ENCODE measurements at places on chromosomes 16 and 17.

GRCh38 chr16:56384074-56384721 is 41.1 kb downstream of the AMFR start:
- DNase-seq: no peak
- H3K27ac ChIP-seq: no peak overlapping the region
- peaks cover 62% of the 10 kb centered on the region for H3K36me3 ChIP-seq
- H3K27me3 ChIP-seq: no peaks in the 10 kb centered on the region
- no peak overlapping the region for H3K4me3 ChIP-seq

- H3K4me3 ChIP-seq: no peak overlapping the region
- H3K27me3 ChIP-seq: no peaks in the 10 kb centered on the region
- no peak overlapping the region for H3K27ac ChIP-seq
Observed at GRCh38 chr16:89106533-89107202, 13.0 kb downstream of the ACSF3 start.

- DNase-seq: peak; percentile 21
- H3K4me1 ChIP-seq: peaks cover 2% of the 10 kb centered on the region
- H3K27me3 ChIP-seq: peaks cover 7% of the 10 kb centered on the region
- no peak overlapping the region for H3K27ac ChIP-seq
Observed at GRCh38 chr16:49592546-49593423, 219.2 kb downstream of the C16orf78 start.

- H3K4me1 ChIP-seq: peaks cover 39% of the 10 kb centered on the region
- H3K4me3 ChIP-seq: no peak overlapping the region
- DNase-seq: no peak
- peaks cover under 1% of the 10 kb centered on the region for H3K36me3 ChIP-seq
- H3K27me3 ChIP-seq: no peaks in the 10 kb centered on the region
Observed at GRCh38 chr17:47218896-47219430, 9.8 kb downstream of the MYL4 start.

GRCh38 chr17:80819422-80820164 is 172.0 kb upstream of the CHMP6 start:
- peak overlapping the region; percentile 78 for H3K27ac ChIP-seq
- H3K4me1 ChIP-seq: peaks cover 39% of the 10 kb centered on the region
- peaks cover 26% of the 10 kb centered on the region for H3K36me3 ChIP-seq
- H3K4me3 ChIP-seq: no peak overlapping the region

DNA sequence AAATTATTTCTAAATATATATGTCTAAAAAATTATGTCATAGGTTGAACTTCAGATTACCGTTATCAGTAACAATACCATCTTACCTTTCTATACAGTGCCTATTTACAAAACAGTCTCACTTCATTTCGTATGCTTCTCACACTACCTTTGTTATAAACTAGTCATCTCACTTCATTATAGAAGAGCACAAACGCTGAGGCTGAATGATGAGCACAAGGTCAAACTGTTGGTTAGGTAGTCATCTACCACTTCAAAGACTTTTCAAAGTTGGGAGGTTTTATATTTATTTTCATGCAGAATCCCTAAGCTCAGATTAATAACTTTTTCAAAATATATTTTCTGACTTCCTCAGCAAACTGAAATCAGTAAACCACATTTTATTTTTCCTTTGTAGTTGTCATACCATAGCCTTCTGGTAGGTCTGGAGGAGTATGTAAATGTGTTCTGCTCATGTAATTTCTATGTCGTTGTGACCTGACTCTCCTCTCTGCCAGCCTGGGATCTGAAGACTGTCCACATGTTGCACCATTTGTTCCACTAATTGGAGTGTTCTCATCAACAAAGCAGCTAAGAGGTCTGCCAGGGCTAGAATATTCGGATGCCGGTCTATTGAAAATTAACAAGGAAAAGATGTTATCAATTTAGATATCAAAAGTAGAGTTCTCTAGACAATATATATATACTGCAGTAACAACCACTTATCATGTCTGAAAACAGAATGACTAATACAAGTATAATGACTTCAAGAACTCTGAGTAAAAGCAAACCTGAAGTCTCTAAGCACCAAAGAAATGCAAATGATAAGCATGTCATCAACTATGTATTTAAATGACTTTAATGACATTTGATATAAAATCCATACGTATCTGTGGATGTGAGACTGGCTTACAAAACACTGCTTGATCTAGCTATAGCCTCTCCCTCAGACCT is 73.9 kb downstream of the CEP95 start:
- H3K27me3 ChIP-seq: no peaks in the 10 kb centered on the region
- H3K27ac ChIP-seq: peak overlapping the region; percentile 80
- H3K4me3 ChIP-seq: no peak overlapping the region
- H3K4me1 ChIP-seq: peaks cover 14% of the 10 kb centered on the region
- peaks cover 21% of the 10 kb centered on the region for H3K36me3 ChIP-seq

DNA sequence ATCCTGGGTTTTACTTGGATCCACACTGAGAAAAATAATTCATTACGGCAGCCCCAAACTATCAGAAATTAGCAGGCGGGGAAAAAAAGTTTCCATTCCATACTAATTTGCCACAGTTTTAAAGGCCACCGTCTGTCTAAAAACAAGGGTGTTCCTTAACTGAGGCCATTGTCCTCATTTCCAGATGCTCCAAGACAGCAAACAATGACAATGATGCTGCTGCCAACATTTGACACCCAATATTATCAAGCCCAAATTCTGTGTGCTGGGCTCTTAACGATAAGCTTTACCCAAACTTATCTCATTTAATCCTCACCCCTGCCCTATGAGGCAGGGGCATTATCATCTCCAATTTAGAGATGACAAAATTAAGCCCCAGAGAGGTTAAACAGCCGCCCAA is 26.3 kb downstream of the CUEDC1 start:
- H3K27ac ChIP-seq: no peak overlapping the region
- peaks cover 4% of the 10 kb centered on the region for H3K4me1 ChIP-seq
- H3K4me3 ChIP-seq: no peak overlapping the region
- no peak for DNase-seq

DNA sequence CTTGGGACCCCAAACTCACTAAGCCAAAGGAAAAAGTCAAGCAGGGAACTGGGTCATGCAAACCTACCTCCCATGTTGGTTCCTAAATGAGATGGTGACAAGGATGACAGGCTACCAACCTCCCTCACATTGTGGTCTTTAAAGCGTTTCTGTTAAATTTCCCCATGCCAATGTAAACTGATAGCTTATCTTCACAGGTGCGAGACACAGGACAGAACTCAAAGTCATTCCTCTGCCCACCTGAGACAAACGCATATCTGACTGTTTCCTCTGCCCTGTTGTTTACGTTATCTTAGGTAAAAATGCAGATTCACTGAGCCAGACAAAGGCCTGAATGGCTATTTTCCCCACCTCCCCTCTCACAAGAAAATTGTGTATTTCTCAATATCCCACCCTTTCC is 19.0 kb upstream of the CD300E start:
- H3K4me3 ChIP-seq: no peak overlapping the region
- H3K4me1 ChIP-seq: peaks cover 14% of the 10 kb centered on the region
- no peaks in the 10 kb centered on the region for H3K36me3 ChIP-seq
- H3K27me3 ChIP-seq: peaks cover 62% of the 10 kb centered on the region

DNA sequence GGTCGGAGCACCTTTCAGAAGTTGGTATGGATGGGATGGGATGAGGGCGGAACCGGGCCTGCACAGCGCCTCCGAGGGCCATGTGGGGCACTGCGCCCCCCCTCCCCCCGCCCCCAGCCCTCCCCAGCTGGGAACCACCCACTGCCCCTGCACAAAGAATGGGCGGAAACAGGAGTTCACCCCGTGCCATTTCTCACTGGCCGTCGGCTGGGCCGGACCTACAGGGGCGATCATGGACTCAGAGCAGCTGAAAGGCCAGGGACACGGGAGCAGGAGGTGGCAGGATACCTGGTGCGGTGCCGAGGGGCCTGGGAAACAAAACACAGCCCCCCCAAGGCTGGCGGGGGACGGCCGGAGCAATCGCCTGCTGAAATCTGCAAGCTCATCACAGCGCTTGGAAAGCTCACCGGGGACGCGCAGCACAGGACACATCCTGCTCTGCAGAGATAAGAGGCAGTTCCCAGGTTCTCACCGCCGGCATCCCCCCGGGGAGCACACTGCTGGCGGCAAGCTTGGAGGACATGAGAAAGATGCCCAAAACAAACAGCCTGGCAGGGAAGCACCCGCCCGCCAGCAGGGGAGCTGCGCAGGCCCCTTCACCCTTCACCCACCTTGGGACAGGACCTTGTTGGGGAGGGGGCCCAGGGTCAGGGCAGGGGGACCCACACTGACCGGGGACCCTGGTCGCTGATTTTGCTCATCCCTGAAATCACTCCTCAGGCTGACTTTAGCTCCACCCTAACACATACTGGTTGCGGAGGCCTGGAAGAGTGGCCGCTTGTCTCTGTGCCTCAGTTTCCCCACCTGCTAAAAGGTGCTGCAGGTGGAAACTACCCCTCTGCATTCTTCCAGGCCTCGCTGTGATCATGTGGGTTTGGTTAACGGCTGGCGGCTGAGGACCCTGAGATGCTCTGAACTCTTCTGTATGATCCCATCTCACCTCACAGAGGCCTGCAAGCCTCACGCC is 263.9 kb downstream of the C16orf95 start:
- DNase-seq: no peak
- H3K27me3 ChIP-seq: peaks cover 16% of the 10 kb centered on the region
- H3K4me3 ChIP-seq: no peak overlapping the region
- H3K4me1 ChIP-seq: no peaks in the 10 kb centered on the region

DNA sequence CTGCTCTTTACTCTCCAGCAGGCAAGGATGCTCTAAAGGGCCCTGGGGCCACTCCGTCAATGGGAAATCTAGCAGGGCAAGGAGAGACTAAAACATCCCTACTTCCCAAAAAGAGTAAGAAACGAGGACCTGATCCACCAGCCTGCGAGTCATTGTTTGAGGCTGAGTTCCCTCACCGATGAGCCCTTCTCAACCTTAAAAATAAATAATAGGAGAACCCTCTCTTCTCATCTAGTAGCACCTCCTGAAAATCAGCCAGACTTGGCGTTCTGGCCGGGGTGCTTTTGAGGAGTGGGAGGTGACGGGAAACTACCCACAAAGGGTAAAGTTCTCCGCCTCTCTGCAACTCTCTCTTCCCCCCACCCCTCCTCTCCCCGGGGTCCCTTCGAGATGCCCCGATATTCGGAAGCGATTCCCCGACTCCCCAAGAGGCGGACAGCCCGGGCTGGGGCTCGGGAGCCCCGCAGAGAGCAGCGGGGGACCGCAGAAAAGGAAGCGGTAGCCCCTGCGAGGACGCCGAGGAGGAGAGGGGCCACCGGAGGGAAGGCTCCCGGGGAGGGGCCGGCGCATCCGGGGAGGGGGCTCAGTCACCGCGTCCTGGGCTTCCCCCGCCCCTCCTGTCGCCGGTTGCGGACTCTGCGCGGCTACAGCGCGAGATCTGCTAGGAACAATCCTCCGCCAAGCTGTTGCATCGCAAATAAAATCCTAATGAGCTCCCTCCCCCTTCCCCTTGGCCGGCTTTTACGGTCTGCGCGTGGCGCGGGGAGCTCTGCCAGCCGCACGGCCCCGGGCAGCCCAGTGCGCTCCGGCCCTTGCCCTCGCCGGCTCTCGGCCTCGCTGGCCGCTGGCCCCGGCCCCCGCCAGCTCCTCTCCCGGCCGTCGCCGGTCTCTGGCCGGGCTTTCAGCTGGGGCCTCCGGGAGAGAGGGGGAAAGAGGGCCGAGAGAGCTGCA is 1.3 kb downstream of the HOXB9 start:
- H3K27me3 ChIP-seq: peaks cover 92% of the 10 kb centered on the region
- DNase-seq: no peak
- H3K4me3 ChIP-seq: peak overlapping the region; percentile 91
- peaks cover 8% of the 10 kb centered on the region for H3K4me1 ChIP-seq

DNA sequence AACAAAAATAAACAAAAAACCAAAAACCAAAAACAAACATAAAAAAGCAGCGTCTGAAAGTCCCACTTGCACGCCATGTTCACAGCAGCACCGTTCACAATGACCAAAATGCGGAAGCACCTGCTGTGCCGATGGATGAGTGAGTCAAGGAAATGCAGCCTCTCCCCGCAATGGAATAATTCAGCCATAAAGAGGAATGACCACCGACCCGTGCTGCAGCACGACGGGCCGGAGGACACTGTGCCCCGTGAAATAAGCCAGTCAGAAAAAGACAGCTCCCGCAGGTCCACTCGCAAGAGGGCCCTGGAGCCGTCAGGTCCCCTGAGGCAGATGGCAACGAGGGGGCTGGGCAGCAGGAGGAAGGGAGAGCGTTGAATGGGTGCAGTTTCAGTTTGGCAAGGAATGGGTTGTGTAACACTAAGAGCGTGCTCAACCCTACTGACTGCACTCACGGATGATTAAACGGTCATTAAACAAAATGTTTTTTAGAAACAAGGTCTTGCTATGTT is 5.1 kb downstream of the CLCN7 start:
- H3K27ac ChIP-seq: no peak overlapping the region
- H3K4me1 ChIP-seq: peaks cover 26% of the 10 kb centered on the region
- H3K27me3 ChIP-seq: no peaks in the 10 kb centered on the region

- no peak overlapping the region for H3K4me3 ChIP-seq
- H3K36me3 ChIP-seq: no peaks in the 10 kb centered on the region
- H3K4me1 ChIP-seq: peaks cover 22% of the 10 kb centered on the region
- H3K27ac ChIP-seq: no peak overlapping the region
- no peak for DNase-seq
Observed at GRCh38 chr16:19883296-19883965, 1.2 kb downstream of the GPRC5B start.

DNA sequence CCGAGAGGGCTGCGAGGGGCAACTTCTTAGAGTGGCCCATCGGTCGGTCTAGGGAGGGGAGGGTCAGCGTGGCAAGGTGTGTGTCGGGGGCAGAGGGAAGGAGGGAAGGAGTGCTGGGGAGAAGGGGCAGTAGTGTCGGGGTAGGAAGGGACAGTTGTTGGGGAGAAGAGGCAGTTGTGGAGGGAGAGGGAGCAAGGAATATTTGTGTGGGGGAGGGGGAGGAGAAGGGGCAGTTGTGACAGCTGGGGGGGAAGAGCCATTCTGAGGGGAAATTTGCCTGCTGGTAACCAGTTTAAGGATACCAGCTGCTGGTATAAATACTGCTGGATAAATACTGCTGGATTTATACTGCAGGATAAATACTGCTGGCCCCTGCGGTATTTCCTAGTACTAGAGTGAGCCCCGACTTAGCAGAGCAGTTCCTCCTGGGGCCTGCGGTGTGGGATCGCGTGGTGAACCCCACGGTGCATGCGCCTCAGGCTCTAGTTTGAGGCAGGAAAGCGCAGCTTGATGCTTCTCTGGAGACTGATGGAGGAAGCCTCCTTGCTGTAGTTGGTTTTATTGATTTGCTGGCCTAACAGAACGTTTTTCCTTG is 309 bp downstream of the DNAH2 start:
- H3K27me3 ChIP-seq: peaks cover 90% of the 10 kb centered on the region
- DNase-seq: peak; percentile 59
- H3K4me1 ChIP-seq: peaks cover 16% of the 10 kb centered on the region
- H3K36me3 ChIP-seq: no peaks in the 10 kb centered on the region
- no peak overlapping the region for H3K27ac ChIP-seq

DNA sequence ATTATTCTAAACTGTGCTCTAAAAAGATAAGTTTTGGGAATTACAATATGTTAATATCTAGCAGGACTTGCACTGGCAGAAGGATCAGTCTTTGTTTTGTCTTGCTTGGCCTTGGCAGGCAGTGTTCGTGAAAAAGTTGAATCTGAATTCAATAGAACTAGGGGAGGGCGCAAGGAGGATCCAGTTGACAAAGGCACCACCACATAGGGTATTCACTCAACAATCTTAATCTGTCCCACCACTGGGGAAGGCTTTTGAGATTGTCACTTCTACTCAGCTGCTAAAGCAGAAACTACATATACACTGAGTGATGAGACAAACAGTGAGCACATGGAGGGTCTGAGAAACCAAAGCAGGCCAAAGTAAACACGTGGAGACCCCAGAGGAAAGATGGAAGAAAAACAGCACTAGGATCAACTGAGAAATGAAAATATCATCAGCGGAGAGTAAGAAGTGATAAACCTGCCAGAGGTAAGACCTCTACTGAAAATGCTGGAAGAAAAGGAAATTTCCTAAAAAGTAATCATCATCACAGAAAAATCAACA is 2.4 kb downstream of the AMFR start:
- peaks cover 43% of the 10 kb centered on the region for H3K4me1 ChIP-seq
- no peak overlapping the region for H3K27ac ChIP-seq
- H3K36me3 ChIP-seq: peaks cover 6% of the 10 kb centered on the region
- peak overlapping the region; percentile 5 for H3K4me3 ChIP-seq
- DNase-seq: no peak

All from activated naive CD8-positive, alpha-beta T cell treated with anti-CD3 and anti-CD28 coated beads for 36 hours (primary cell).